ENCODE measurements at places on chromosomes 2 and 18. TPM values are rescaled to one million over a fixed set of nuclear protein-coding genes. Genes with fewer than 3 reads are reported as not detected.

DNA sequence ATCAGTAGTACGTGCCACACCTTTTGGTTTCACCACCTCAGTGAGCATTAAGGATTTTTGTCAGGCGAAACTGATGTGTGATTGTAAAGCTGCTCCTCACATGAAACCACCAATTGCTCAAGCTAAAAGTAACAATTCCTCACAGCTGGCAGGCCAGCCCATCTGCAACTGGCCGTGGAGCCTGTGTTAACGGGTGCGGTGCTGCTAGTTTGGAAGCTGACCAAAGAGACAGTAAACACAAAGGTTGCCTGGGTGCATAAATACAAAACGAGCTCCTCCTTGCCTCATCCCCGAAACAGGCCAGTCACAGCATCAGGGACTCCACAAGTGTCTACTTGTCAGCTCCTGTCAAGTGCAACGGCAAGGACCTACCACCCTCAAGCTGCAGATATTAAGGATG is 32.0 kb downstream of the LGALSL start:
- peaks cover 9% of the 10 kb centered on the region for H3K27me3 ChIP-seq
- no peak overlapping the region for H3K4me3 ChIP-seq
- no peaks in the 10 kb centered on the region for H3K4me1 ChIP-seq
- H3K36me3 ChIP-seq, result no peaks in the 10 kb centered on the region

GRCh38 chr18:66226782-66227181 is 377.1 kb downstream of the CDH19 start:
- H3K27ac ChIP-seq, result no peak overlapping the region
- H3K36me3 ChIP-seq, result no peaks in the 10 kb centered on the region
- no peaks in the 10 kb centered on the region for H3K27me3 ChIP-seq

- H3K27me3 ChIP-seq, result no peaks in the 10 kb centered on the region
- no peaks in the 10 kb centered on the region for H3K4me1 ChIP-seq
Observed at GRCh38 chr18:52370841-52371240, 30.8 kb downstream of the DCC start.

DNA sequence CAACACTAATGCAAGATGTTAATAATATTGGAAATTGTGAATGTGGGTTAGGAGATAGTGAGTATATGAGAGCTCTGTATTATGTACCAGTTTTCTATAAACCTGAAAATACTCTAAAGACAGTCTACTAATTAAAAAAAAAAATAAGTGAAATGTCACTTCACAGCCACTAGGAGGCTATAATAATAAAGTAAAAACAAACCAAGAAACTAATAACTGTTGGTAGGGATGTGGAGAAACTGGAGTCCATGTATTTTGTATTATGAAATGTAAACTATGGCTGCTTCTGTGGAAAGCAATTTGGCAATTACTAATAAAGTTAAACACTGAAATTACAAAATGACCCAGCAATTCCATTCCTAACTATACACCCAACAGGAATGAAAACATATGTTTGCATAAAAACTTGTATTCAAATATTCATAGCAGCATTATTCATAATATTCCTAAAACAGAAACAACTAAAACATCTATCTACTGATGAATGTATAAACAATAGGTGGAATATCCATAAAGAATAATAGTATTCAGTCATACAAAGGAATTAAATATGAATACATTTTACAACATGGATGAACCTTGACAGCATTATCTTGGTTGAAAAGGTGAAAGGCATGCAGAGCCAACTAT is 36.2 kb downstream of the CCDC178 start:
- peak; percentile 51 for DNase-seq
- H3K4me3 ChIP-seq, result no peak overlapping the region
- no peak overlapping the region for H3K27ac ChIP-seq
- H3K4me1 ChIP-seq, result no peaks in the 10 kb centered on the region
- no peaks in the 10 kb centered on the region for H3K36me3 ChIP-seq

DNA sequence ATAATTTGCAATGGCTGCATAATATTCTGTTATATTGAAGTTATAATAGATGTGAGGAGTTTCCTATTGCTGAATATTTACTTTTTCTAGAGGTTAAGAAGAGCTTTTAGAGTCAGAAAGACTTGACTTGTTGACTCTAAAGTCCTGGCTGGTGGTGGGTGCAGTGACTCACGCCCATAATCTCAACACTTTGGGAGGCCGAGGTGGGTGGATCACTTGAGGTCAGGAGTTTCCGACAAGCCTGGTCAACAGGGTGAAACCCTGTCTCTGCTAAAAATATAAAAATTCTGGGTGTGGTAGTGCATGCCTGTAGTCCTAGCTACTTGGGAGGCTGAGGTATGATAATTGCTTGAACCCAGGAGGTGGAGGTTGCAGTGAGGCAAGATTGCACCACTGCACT is 33.9 kb upstream of the ATIC start:
- no peaks in the 10 kb centered on the region for H3K27me3 ChIP-seq
- no peak overlapping the region for H3K4me3 ChIP-seq
- no peak overlapping the region for H3K27ac ChIP-seq
- H3K4me1 ChIP-seq, result no peaks in the 10 kb centered on the region
- DNase-seq, result peak; percentile 48
- no peaks in the 10 kb centered on the region for H3K36me3 ChIP-seq

GRCh38 chr2:80019571-80020460 is 284.7 kb downstream of the LRRTM1 start:
- no peaks in the 10 kb centered on the region for H3K4me1 ChIP-seq
- H3K4me3 ChIP-seq, result no peak overlapping the region
- H3K27ac ChIP-seq, result no peak overlapping the region
- H3K27me3 ChIP-seq, result no peaks in the 10 kb centered on the region
- no peaks in the 10 kb centered on the region for H3K36me3 ChIP-seq

DNA sequence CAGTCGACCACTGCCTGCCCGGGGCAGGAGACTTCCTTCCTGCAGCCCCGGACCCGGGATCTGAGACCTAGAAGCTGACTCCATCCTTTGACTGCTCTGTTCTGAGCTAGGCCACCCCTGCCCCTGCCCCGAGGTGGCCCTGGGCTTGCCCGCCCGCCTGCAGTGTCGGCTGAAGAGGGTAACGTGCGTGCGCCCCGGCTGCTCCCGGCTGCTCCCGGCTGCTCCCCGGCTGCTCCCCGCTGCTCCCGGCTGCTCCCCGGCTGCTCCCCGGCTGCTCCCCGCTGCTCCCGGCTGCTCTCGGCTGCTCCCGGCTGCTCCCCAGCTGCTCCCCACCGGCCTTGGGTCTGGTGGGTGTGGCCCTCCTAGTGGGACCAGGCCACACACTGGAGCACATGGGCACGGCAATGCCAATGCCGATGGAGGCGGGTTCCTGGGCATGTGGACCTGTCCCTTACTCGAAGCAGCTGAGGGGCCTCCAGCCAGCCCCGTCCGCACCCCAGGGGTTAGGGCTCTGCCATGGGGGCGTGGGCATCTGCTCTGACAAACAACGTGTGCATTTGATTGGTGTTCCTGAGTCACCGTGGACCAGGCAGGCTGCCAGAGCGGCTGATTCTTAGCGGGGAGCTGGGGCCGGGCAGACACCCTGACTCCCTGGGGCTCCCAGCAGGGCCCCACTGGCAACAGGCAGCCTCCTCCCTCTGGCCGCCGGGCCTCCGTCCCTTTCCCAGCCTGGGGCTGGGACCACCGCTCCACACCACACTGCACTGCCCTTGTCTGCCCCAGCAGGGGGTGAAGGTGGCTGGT is 2.0 kb upstream of the GAL3ST2 start:
- DNase-seq, result peak; percentile 77
- H3K27me3 ChIP-seq, result no peaks in the 10 kb centered on the region
- no peak overlapping the region for H3K27ac ChIP-seq
- H3K4me1 ChIP-seq, result peaks cover 6% of the 10 kb centered on the region
- H3K36me3 ChIP-seq, result no peaks in the 10 kb centered on the region
- no peak overlapping the region for H3K4me3 ChIP-seq

DNA sequence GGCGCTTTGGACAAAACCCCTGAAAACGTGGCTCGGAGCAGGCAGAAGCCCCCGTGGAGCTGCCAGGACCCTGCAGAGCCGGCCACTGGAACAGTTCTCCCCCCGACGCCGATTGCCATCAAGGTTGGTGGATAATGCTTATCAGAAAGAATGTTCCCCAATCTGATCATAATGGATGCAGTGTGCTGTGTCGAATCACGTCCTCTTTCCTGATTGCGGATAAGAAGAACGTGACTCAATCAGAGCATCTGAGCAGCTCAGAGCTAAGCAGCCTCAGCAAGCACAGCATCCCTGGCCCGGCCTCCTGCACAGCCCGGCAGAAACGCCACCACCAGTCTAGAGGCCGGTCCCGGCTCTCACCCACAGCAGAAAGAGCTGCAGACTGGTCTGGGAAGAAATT is 488.0 kb downstream of the EIPR1 start:
- H3K27ac ChIP-seq, result no peak overlapping the region
- no peak overlapping the region for H3K4me3 ChIP-seq
- H3K36me3 ChIP-seq, result no peaks in the 10 kb centered on the region

- H3K27me3 ChIP-seq, result no peaks in the 10 kb centered on the region
- H3K4me1 ChIP-seq, result no peaks in the 10 kb centered on the region
- H3K4me3 ChIP-seq, result no peak overlapping the region
- no peaks in the 10 kb centered on the region for H3K36me3 ChIP-seq
- DNase-seq, result no peak
Observed at GRCh38 chr2:195146761-195147541, 510.1 kb upstream of the SLC39A10 start.

- no peak overlapping the region for H3K27ac ChIP-seq
- no peak for DNase-seq
- H3K4me1 ChIP-seq, result peaks cover 2% of the 10 kb centered on the region
- H3K27me3 ChIP-seq, result no peaks in the 10 kb centered on the region
- no peaks in the 10 kb centered on the region for H3K36me3 ChIP-seq
- H3K4me3 ChIP-seq, result no peak overlapping the region
Observed at GRCh38 chr2:8999102-8999446, 4.4 kb downstream of the MBOAT2 start.

DNA sequence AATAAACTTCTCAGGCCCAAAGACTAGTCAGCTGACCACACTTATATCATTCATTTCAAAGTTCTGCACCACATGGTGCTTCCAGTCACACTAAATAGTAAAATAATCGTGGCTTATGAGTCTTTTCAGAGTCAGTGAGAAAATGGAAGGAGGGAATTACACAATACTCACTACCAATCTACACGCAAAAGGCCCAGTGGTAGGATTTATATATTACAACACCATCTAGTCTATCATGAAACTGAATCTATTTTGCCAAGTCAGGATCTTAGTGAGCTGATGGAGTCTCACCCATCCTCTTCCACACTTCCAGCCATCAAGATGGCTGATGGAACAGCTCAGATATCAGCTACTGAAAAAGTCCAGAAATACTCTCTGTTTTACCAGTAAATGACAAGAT is 21.9 kb downstream of the INO80D start:
- H3K36me3 ChIP-seq, result no peaks in the 10 kb centered on the region
- no peaks in the 10 kb centered on the region for H3K4me1 ChIP-seq
- no peak overlapping the region for H3K27ac ChIP-seq
- no peak for DNase-seq
- no peak overlapping the region for H3K4me3 ChIP-seq

DNA sequence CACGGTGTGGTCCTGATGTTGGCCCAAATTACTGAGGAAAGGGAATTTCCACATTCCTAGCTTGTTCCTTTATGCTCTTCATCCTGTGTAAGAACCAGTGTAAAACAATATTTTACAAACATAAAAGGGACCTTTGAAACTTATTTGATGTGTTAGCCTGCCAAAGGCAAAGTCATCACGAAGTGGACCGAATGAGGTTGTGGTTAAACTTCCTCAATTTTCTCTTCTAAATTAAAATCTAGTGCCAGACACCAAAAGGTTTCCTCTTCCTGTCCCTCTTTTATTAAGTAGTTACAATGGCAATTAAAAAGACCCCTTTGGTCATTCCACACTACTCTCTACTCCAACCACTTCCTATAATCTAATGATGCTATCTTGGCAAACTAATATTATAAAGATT is 279.8 kb downstream of the AFF3 start:
- H3K27me3 ChIP-seq, result no peaks in the 10 kb centered on the region
- no peak for DNase-seq
- H3K4me1 ChIP-seq, result no peaks in the 10 kb centered on the region
- no peaks in the 10 kb centered on the region for H3K36me3 ChIP-seq
- no peak overlapping the region for H3K4me3 ChIP-seq
- no peak overlapping the region for H3K27ac ChIP-seq

UNC80 gene
- under 0.01 TPM for total RNA-seq

SLC39A10 gene
- total RNA-seq, result 60.9 TPM

CEP76 gene
- 8.5 TPM for total RNA-seq

ROCK1 gene
- total RNA-seq, result 55.2 TPM

GNAL gene
- 0.77 TPM for total RNA-seq

PDCL3 gene
- 11.4 TPM for total RNA-seq

All from fibroblast of lung (primary cell).